Activated naive CD4-positive, alpha-beta T cell treated with anti-CD3 and anti-CD28 coated beads, Interleukin-2, amount 50 U/mL, for 72 hours (primary cell): ENCODE measurements at places on chromosomes 1 and 21. TPM values are rescaled to one million over a fixed set of nuclear protein-coding genes. Genes with fewer than 3 reads are reported as not detected.

DNA sequence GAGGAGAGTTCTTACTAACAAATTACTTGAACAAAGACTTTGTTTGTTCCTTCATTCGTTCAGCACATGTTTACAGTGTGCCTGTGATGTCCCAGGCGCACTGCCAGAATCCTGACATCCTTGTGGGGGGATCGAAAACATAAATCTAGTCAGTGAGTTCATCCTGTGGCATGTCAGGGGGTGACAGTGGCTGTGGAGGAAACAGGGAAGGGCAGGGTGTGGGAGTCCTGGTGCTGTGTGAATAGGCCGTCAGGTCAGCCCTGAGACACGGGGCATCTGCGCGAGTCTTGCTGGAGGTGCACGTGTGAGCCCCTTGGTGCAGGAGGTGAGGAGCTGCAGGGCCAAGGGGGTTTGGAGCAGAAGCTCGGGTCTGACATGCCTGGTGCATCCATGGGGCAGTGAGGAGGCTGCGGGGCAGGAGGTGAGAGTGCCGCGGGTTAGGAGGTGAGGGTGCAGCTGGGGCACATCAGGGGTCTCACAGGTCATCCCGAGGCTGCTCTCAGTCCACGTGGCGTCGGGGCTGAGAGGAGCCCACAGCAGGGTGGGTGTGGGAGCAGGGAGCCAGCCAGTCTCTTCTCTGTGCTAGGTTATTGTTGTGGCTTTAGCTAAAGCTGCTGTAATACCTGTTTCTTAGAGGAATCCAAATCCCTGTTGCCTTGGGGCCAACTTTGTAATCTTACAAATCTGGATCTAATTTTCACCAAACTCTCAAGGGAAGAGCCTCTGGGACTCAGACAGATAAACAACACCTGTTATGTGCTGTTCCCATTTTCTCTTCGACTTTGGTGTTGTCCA, 93.4 kb downstream of the PCBP3 start:
- no peak for DNase-seq

DNA sequence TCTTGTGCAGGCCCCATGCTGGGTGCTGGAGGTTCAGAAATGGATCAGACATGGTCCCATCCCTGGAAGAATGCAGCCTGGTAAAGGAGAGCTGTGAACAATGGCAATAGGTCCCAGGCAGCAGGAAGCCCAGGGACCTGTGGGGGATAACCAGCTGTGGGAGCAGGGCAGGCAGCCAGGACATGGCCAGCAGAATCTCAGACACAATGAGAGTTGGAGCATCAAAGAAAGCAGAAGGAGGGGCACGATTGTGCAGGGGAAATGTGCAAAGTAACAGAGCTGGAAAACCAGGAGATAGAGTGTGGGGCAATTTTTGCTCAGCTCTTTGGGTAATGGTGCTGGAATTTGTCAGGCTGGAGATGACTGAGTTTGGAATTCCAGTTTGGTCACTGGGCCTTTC, 44.3 kb downstream of the C8B start:
- no peak for DNase-seq

DNA sequence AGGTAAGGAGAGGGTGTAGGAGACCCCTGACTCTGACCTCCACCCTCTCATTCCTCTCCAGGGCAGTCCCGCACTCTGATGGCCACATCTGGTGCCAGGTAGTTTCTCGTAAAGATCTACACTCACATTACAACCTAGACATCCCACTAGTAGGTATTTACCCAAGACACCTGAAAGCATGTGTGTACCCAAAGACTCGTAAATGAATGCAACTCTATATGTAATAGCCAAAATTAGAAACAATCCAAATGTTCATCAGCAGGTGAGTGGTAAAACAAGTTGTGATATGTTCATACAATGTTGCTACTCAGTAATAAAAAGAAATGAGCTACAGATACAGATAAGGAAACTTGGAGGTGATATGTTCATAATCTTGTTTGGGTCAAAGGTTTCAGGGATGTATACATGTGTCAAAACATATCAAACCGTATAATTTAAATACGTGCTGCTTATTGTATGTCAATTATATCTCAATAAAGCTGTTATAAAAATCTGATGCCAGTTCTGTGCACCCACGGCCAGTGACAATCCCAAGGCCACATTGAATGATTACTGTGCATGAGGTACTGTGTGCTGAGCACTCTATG, 37.8 kb upstream of the SLC2A1 start:
- no peak for DNase-seq

GRCh38 chr1:16145662-16146278, 10.1 kb downstream of the EPHA2 start:
- no peak for DNase-seq

The SPATA45 gene
- total RNA-seq, result not detected

GRCh38 chr1:115348636-115349035, 10.6 kb upstream of the NGF start:
- no peak for DNase-seq

The RBP7 gene
- total RNA-seq, result not detected

GRCh38 chr1:31753707-31754349, 10.3 kb downstream of the ADGRB2 start:
- no peak for DNase-seq

DNA sequence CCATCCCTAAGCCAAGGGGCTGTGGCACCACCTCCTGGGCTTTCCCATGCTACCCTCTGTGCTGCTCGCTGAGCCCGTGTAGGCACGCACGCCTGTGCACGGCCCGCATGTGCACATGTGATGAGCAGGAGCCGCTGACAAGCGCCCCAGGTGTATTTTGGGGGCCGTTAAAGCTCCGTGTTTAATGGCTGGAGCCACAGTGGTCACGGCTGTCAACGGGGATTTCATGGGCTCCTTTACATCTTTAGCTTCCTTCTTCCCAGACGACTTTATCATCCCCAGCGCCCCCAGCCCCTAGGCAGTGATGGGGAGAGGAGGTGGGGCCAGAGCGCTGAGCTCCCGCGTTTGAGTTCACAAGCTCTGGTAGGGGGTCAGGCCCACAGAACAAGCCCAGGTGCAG, 11.7 kb upstream of the EPHA8 start:
- no peak for DNase-seq

The LIN9 gene
- 10.0 TPM for total RNA-seq

GRCh38 chr21:45209046-45209445, 78.6 kb downstream of the POFUT2 start:
- DNase-seq, result no peak

The ZNF692 gene
- total RNA-seq, result 93.0 TPM

GRCh38 chr1:2347896-2348295, 43.5 kb downstream of the MORN1 start:
- no peak for DNase-seq

DNA sequence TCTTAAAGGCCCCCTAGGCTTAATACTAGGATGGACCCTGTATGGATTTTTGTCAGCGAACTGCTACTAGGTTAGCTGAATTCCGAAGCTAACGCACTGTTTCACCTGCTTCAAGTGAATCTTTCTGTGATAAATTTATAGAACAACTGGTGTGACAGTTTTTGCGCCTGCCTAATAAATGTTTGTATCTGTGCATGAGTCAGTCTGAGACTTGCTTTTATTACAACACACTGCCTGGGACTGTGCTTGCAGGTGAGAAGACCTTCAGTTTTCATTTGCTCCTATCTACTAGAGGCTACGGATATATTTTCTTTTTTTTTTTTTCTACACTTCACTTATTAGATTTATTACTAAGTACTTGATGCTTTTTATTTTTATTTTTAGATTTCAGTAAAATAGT, 420.9 kb downstream of the SMYD3 start:
- no peak for DNase-seq

The UMODL1 gene
- 0.18 TPM for total RNA-seq

The PIK3CD gene
- 118 TPM for total RNA-seq

GRCh38 chr21:44810779-44811178, 7.1 kb downstream of the SUMO3 start:
- no peak for DNase-seq

GRCh38 chr1:247740721-247741120, 2.3 kb downstream of the OR14K1 start:
- no peak for DNase-seq

GRCh38 chr21:32367158-32367557, 25.7 kb downstream of the URB1 start:
- DNase-seq, result no peak

The CENPS gene
- total RNA-seq, result 8.6 TPM

The LCE1E gene
- total RNA-seq, result not detected

GRCh38 chr1:231420959-231421545, 1.0 kb downstream of the EGLN1 start:
- DNase-seq, result peak; percentile 66

GRCh38 chr1:93042187-93043056, 36.7 kb upstream of the MTF2 start:
- no peak for DNase-seq

- DNase-seq, result no peak
These were observed 3.3 kb downstream of the CLCNKB start for GRCh38 chr1:16046842-16047241.

GRCh38 chr1:62437273-62437940, 558 bp downstream of the USP1 start:
- DNase-seq, result no peak

- DNase-seq, result no peak
These were observed 919 bp downstream of the HECTD3 start for GRCh38 chr1:45009956-45010854.

- DNase-seq, result no peak
These were observed 7.1 kb upstream of the CDK18 start for GRCh38 chr1:205497351-205497750.

DNA sequence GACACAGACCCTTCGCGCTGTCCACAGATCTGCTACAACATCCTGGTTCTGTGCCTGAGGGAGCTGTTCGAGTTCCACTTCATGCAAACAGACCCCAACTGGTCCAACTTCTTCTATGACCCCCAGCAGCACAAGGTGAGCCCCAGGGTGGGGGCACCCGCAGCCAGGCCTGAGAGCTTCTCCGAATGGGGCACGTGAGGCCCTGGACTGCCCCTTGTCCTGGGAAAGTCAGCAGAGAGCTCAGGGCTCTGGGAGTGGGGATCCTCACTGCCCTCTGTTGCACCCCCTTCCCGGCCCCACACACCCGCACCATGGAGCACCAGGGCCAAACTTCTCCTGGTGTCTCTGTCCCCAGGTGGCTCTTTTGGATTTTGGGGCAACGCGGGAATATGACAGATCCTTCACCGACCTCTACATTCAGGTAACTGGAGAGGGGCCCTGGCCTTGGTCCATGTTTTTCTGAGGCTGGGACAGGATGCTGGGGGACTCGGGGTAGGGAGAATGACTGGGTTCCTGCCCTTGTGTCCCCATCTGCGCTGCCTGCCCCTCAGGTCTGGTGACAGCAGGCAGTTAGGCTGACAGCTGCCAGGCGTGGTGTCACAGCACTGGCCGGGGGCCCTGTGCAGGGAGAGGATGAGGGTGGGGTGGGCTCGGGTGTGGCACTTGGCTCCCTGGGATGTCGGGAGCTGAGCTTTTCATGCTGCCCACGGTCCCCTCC, 44.6 kb downstream of the COQ8A start:
- DNase-seq, result no peak

DNA sequence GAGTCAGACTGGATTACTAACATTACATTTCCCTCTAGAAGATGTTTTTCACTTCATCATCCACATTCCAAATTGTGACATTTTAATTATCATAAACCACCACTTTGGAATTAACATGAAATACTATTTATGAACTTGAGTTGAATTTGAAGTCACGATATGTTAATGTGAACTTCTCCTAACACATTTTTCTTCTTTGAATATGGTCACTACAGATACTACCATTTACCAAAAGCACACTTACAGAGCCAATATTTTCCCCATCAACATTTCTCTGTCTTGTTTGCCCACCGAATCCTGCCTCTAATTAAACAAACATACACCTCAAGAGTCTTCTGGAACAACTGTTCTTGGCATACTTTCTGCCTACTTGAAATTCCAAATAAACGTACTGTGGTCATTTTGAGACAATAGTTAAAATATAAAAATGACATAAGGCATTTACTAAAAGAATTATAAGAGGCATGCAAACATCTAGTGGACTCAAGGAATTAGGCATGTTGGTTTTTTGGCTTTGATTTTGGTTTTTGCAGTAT, 177.4 kb downstream of the AKT3 start:
- no peak for DNase-seq

DNA sequence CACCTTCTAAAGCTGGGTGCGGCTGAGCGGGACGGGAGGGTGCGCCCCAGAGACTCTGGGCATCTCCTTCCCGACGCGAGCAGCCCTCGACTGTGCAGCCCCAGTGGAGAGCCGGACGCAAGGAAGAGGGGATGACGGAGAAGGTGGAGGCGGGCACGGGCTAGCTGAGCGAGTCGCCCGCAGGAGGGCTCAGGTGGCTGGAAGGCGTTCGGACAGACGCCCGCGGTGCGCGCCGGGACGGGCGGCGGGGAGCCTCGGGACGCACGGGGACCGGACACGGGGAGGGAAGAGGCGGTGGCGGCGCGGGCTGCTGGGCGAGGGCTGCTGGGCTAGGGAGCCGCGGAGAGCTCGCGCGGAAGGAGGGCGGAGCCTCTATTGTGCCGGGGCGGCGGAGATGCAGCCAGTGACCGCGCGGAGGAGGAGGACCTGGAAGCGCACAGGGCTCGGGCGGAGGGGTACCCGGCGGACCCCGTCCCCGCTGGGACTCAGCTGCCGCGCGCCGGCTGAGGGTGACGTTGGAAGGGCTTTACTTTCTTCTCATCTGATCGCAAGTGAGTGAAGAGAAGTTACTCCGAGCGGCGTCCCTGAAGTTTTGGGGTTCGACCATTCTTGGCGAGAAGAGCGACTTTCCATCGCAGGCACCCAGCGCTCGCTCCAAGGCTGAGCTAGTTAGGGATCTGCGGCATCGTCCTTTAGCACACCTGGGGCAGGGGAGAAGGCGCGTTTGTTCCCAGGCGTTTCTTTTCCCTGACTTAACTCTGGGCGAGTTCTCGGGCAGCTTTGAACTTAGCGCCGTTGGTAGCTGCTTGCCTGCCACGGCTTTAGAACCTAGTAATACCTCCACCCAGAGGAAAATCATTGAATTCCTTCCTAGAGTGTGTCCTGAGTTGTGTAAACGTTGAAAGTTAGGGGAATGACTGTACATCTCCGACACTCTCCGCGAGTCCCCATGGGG, at the start of gene OLFML2B:
TSS of gene OLFML2B (minus strand) at position 323 of the 955 bp plus-strand sequence. CDS start 439 bp downstream, outside the sequence.
- DNase-seq, result no peak

GRCh38 chr1:113657126-113657525, 102.2 kb downstream of the PHTF1 start:
- DNase-seq, result no peak

DNA sequence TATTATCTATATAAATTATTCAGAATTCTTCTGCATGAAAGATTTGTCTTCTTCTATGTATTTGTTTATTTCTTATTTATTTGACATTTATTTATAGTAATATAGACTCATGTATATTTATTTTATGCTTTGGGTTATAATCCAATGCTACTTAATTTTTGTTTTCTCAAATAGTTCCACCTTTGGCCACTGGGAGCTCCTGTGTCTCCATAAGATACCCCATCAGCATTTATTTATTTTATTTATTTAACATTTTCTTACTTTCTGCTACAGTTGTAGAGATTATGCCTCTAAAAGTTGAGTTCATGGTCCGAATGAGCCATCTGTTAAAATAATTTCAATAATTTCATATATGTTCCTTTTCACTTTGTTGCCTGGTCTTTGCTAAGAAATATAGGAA, 289.4 kb downstream of the ADGRL2 start:
- no peak for DNase-seq

DNA sequence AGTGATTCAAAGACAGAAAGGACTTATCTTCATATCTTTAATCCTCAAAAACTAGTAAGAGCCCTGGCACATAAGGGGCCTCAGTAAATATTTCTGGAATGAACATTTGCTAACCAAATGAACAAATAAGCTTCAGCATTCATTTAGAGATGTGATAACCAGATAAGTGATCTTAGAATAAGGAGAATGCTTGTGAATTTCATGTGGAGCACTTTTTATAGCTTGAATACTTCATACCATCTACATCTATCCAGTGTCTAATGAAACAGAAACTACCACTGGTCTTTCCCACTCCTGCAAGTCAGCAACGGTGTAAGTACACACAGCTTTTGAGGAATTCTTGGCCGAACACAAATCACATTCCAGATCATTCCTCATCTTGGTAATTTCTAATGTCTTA, 38.5 kb downstream of the EDEM3 start:
- DNase-seq, result no peak
